Effector CD4-positive, alpha-beta T cell (primary cell): ENCODE measurements at places on chromosomes 2 and 18.

DNA sequence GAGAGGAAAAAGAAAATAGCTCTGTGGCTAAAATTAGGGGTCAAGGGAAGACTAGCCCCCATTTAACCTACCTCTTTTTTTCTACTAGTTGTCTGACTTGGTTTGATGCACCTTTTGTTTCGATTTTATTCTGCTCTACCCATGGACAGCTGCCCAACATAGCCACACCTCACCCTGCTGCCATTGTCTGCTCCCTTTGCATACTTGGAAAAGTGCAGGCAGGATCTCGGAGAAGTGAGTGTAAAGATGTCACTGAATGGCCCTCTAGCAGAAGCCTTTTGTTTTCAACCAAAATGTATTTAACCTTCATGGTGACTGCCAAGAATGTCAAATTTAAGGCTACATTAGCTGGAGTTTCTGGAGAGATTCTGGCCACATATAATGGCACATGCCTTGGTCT is 62.9 kb downstream of the SETBP1 start:
- DNase-seq = no peak

GRCh38 chr2:224776795-224777558 is 60.8 kb upstream of the CCDC195 start:
- no peak for DNase-seq

- DNase-seq = no peak
These were observed 49.3 kb upstream of the PROKR1 start for GRCh38 chr2:68594041-68594440.

GRCh38 chr2:101524806-101525430 is 50.0 kb upstream of the RFX8 start:
- DNase-seq = no peak

DNA sequence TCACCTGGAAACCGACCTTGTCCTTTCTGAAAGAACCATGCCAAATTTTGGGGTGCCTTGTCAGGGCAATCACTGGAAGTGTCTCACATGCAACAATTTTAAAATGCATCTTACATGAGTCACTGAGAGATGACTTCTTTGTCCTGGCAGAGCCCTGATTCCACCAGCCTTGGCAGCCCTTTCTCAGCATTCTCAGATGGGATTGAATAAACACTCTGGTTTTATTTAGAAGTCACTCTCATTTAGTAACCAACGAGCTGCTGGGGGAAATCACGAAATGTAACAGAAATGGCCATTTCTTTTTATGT is 3.8 kb upstream of the ATP8B1 start:
- no peak for DNase-seq

GRCh38 chr2:130389358-130389757 is 33.5 kb downstream of the PTPN18 start:
- no peak for DNase-seq

DNA sequence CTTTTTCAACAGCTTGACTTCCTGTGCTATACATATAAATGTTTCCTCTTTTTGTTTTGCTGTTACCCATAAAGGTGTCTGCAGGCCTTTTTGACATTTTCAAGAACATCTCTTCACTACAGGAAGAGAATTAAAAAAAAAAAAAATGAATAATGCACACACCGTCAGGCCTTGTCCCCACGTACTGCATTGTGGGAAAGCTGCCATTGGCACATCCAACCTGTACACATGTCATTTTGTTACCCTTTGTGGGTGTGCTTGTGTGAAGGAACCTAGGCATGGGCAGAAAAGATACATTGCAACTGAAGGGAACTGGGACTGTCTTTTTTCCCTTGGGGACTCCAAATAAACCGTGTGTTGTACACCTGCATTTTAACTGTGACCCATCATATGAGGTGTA is 16.8 kb upstream of the TMEM37 start:
- DNase-seq = no peak
